ENCODE measurements at places on chromosomes 5 and 9.

DNA sequence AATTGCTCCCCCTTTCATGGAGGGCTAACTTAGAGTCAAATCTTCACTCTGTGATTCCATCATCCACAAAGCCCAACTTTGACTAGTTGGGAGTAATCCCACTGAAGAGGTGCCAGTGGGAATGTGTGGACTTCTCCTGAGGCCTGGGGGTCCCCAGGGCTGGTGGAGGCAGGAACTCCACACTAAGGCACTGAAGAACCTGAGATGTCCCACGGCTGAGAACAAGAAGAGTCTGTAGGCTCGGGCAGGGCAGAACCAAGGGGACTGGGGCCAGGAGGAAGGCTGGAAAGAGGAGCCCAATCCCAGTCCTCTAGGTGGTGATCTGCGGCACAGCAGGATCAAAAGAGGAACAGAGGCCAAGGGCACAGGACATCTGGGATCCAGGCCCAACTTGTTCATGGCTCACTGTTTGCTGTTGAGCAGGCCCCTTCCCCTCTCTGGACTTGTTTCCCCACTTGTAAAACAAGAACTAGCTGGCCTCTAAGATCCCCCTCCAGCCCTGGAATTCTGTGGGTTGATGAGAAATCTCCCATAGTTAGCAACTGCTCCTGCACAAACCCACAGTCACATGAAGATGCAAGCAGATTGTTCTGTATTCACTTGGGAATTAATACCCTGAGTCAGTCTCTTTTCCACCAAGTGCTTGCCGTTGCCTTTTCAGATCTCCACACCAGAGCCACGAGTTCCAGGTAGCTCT, 32.7 kb upstream of the ALDH1B1 start:
- no peak for DNase-seq

DNA sequence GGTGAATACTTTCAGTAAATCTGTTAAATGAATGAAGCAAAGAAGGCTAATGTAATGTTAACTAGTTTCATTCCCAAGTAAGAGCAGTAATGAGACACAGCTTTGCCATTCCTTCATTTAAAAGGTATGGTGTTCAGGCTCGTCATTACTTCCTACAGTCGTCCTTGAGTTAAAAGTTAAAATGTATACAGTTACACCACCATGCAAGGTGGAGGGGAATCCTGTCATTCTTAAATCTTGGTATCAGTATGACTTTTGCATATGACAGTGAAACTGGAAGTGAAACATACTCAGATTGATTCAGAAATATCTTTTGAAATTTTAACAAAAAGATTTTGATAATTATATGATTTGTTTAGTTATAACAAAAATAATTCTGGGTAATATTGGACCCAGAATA, 25.9 kb downstream of the MTRR start:
- no peak for DNase-seq

DNA sequence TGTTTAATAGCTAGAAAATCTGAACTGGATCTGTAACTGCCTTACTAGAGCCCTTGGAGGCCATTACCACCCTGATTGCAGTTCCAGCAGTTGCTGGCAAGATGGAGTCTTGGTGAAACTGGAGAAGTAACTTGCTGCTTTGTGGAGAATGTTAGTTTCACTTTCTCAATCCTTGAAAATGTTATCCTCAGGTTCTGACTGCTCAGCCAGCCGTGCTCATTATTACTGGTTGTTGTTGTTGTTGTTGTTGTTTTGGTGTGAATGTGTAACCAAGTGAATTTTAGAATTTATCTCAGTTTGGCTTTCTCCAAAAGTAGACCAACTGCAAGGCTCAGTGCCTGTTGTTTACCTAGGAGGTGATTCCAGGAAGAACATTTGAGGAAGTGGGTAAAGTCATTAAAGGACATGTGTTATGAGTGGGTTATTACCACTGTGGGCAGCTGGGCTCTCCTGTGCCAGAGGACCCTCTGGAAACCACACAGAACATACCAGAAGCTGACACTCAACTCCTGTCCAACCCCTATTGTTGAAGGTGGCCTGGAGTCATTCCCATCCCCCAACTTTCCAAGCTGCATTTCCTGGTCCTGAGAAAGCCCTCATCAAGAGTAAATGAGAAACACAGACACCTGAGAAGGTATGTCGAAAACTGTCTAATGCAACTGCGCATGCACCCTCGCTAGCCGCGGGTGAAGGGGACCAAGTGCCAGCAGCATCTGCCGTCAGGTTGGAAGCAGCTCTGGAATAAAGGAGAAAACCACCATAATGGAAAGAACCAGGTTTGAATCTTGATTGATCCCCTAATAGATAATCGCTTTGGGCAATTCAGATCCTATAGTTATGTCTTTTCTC, 111.6 kb downstream of the CMYA5 start:
- DNase-seq: no peak

DNA sequence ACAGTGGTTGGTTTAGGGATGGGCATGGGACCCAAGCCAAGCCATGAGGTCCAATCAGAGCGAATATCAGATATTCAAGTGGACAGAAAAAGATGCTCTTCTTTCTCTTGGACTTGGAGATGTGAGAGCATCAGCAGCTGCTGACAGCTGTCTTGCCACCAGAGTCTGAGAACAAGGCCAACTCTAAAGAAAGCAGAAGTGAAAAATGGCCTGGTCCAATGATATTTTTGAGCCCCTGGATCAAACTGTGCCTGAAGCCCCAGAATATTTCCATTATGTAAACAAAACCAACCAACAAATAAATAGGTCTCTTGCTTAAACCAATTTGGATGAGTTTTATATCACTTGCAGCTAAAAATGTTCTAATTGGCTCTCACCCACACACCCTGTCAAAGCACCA, 30.7 kb upstream of the JADE2 start:
- DNase-seq: no peak

GRCh38 chr5:119071561-119071995, 691 bp downstream of the DMXL1 start:
- no peak for DNase-seq

All from NCI-H187 treated with DMSO at 0.1 percent for 48 hours (cell line).